ENCODE measurements at places on chromosomes 4 and X.

GRCh38 chr4:158020176-158020575 is 152.6 kb downstream of the GASK1B start:
- DNase-seq = peak; percentile 94

GRCh38 chrX:12891171-12891570 is 15.2 kb upstream of the TLR8 start:
- DNase-seq = no peak

DNA sequence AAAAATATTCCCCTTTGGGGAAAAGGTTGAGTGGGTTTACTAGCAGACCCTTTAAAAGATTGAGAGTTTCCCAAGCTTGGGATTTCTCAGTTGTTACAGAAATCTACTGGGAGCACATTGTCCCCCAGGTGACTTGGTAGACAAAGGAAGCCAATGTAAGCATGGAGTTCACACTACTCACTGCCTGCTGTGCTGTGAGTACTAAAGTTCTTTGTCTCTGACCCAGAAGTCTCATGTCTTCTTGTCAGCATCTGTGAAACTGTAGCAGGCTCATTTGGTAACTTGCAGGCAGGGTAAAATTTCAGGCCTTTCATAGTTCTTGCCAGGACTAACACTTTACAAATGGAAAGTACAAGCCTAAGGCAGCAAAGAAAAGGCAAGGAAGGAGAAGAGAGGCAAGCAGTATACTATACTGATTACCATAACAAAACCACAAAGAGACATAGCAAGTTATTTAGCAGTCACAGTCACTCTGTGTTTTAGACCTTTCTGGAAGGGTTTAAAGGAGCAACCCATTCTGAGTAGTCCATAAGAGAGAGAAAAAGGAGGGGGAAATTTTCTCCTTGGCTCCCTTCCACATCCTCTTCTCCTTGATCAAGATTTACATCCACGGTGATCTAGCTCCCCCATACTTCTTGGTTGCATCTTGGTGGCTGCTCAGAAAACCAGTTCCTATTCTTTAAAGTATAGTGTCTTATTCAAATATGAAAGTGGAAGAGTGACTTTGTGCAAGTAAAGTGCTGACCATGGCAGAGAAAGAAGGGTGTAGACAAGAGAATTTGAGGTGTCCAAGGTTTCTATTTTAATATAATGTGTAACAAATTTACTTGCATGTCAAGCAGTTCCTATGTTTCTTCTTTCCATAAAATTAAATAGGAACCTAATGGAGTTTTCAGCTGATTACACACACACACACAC is 160.0 kb upstream of the PDE5A start:
- DNase-seq = no peak

- no peak for DNase-seq
These were observed 31.7 kb downstream of the RNF212 start for GRCh38 chr4:1081689-1082040.

GRCh38 chr4:8446122-8446521 is 5.5 kb downstream of the TRMT44 start:
- no peak for DNase-seq

- DNase-seq = no peak
These were observed 18.9 kb downstream of the ADD1 start for GRCh38 chr4:2862528-2862927.

- no peak for DNase-seq
These were observed 1.4 kb downstream of the BCAP31 start for GRCh38 chrX:153722704-153723350.

DNA sequence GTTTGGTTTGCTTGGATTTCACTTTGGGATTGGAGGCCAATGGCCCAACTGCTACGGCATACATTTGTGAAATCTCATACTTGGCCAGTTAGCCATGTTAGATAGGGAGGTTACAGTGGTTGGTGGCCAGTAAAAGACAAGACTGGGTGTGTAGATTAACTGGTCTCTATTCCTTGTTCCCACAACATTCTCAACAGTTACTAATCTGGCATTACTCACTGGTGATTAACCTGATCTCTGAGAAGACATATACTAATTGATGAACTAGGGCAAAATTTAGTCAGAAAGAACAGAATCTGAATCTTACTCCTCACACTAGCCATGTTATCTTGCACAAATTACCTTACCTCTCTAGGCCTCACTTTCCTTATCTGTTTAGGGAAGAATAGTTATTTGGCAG is 33.4 kb downstream of the GATB start:
- no peak for DNase-seq

- DNase-seq = peak; percentile 27
These were observed 16.8 kb upstream of the DMP1 start for GRCh38 chr4:87633243-87633642.

- no peak for DNase-seq
These were observed 79.6 kb downstream of the SMIM20 start for GRCh38 chr4:25993395-25994185.

- DNase-seq = no peak
These were observed 88.6 kb downstream of the PLS3 start for GRCh38 chrX:115649461-115650063.

DNA sequence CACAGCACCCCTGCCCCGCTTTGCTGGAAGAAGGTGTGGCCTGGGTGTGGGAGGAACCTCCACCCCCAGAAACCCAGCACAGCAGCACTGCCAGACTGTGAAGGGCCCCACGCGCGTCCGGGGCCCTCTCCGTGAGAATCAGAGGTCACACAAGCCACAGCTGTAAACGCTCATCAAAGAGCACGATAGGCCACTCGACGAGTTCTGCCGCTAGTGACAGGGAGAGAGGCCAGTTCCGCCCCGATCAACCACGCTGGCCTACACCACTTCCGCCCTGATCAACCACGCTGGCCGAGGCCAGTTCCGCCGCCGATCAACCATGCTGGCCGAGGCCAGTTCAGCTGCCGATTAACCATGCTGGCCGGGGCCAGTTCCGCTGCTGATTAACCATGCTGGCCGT is 25.9 kb upstream of the ADRA2C start:
- DNase-seq = no peak

GRCh38 chrX:130147631-130148030 is 18.0 kb downstream of the AIFM1 start:
- DNase-seq = no peak

DNA sequence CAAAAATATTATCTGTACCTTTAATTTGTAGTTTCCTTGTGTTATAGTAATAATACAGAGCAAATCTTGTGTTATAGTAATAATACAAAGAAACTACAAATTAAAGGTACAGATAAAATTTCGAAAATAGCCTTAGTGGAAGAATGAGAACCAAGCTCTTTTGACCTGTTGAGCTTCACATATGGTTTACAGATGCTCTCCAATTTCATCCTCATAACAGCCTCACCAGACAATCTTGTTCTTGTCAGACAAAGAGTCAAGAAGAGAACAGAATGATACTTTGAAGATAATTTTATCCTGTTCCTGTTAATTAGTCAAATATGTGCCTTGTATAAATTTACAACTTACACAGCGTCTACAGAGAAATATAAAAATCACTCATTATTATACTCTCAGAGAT is 12.8 kb downstream of the ATXN3L start:
- DNase-seq = no peak

DNA sequence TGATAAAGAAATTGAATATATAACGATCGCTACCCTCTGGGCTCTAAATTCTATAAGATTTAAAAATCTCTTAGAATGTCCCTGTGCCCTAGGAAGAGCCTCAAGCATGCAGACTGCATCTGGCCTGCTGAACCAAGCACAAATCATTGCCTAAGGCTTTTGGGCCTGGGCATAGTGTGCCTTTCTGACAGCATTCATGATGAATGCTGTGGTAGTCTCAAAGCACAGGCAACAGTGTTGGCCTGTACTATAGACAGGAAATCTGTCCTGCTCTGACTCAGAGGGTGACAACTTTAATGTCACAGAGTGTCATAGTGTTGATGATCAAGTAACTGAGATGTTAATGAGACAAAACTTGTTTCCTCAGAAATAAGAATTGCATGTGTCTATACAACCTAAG is 717.3 kb downstream of the STIM2 start:
- DNase-seq = no peak

GRCh38 chr4:48041535-48042137 is 25.1 kb downstream of the NIPAL1 start:
- no peak for DNase-seq

- DNase-seq = no peak
These were observed 5.6 kb downstream of the QRFPR start for GRCh38 chr4:121375262-121375661.

- DNase-seq = no peak
These were observed 36.3 kb downstream of the RLIM start for GRCh38 chrX:74578137-74578536.
